WTC11 (cell line): ENCODE measurements at places on chromosomes 1 and 21. TPM values are rescaled to one million over a fixed set of nuclear protein-coding genes. Genes with fewer than 3 reads are reported as not detected.

- DNase-seq: no peak
Measured at GRCh38 chr1:8311068-8311718, 6.7 kb upstream of the SLC45A1 start.

- no peak for DNase-seq
Measured at GRCh38 chr1:235054466-235054865, 74.2 kb downstream of the TOMM20 start.

DNA sequence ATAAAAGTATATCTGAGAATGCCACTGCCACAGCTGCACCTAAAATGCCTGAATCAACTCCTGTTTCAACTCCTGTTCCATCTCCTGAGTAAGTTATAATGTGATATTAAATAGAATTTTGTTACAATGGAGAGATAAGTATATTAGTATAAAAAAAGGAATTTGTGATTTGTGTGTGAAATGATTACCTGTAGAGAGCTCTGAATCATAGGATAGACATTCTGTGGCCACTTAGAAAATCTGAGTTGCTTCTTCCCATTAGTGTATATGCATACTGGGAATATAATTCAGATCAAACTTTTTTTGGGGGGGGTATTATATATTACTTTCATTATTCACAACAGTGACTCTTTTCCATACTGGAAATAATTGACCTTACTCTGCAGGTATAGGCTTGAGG, 52.9 kb downstream of the SUCO start:
- DNase-seq: no peak

KHDC4 gene
- 46.0 to 64.4 TPM (median 59.8 TPM) in 3 replicates for total RNA-seq

SPRR3 gene
- not detected in 3 replicates for total RNA-seq

CACNA1E gene
- 0.63 to 0.85 TPM (median 0.78 TPM) in 3 replicates for total RNA-seq
